ENCODE measurements at places on chromosomes 3 and 15.

GRCh38 chr3:172705170-172705569, 5.7 kb downstream of the NCEH1 start:
- DNase-seq = no peak

DNA sequence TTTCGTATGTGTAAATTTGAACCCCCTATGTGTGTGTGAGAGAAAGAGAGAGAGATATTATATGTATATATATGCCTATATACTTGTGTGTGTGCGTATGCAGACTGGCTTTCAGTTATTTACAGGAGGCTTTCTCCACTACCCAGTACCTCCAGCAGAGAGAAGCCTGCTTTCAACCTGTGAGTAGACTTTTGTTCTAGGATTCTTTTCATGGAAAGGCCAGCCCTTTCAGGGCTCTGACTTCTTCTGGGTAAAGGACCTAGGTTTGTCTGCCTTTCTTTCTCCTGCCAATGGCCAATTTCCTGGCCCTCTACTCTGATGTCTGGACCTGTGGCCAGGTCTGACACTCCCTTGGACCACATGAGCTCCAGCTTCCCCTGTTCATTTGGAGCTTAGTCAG, 23.8 kb downstream of the LRRC28 start:
- DNase-seq = no peak

DNA sequence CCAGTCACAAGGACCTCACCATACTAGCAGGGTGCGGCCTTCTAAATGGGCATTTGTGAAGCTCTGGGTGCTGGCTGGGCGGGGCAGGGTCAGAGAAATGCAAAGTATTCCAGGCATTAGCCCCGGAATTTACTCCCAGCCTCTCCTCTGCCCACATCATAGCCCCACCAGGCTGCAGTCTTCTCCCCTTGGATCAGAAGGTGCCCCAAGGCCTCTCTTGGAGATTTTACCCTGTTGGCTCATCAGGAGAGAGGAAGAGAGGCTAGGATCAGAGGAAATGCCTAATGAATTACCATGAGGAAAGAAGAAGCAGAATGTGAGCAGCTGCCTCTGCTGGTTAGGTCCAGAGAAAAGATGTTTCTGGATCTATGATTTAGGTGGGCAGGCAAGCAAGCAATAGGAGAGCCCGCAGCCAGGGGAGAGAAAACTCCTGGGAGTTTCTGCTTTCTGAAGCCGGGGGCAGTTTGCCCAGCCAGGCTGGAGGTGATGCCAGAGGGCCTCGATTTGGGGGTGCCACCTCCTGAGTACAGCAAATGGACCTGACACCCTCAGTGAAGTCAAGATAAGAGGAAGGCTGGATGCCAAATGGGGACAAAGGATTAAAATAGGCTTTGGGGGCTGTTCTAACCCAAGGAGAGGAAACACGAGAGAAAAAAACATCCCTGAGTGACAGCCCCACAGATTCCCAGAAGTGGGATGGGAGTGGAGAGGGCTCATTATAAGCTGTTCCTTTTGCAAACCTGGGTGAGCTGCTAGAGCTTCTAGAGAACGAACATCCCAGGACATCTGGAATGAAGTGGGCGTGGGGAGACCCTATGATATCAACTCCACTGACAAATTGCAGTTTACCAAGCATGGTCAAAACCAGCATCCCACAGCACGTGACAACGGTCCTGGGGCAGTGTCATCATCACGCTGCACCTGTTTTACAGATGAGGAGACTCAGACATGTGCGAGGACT, 65.4 kb downstream of the BDH1 start:
- no peak for DNase-seq

DNA sequence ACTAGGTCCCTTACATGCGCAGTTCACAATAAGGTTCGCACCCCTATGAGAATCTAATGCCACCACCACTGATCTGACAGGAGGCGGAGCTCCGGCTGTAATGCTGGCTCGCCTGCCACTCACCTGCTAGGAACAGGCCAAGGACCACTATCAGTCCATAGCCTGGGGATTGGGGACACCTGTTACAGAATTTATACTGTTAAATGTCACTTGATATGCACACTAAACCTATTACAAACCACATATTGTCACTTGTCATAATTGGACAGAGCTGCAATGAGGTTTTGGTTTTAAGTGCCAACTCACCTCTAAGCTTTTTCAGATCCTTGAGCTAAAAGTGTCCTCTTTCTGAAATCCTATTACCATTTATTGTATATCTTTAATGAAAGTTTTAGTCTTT, 507.9 kb upstream of the TPRG1 start:
- no peak for DNase-seq

GRCh38 chr3:196399485-196399945, 32.7 kb downstream of the UBXN7 start:
- no peak for DNase-seq

DNA sequence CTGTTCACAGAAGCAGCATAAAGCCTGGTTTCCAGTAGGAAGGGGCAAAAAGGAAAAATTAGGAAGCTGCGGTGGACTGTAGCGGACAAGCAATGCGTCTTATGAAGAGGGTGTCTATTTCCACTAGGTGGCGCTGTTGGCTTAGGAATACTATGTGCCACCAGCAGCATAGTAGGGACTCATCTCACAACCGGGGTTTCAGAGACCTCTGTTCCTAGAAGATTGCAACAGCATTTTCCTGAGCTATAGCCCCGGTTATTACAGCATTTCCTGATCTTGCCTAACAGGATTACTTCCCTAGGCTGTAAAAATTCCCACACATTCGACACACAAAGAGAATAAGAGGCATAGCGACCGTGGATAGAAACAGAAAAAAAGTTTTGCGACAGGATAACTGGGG, 683.0 kb downstream of the TBL1XR1 start:
- DNase-seq = no peak

- no peak for DNase-seq
These were observed 39.3 kb downstream of the MEGF11 start for GRCh38 chr15:66214246-66214645.

GRCh38 chr15:80404761-80405553, 775 bp downstream of the ARNT2 start:
- no peak for DNase-seq

- no peak for DNase-seq
These were observed 68.1 kb downstream of the SLC6A6 start for GRCh38 chr3:14470461-14470860.

DNA sequence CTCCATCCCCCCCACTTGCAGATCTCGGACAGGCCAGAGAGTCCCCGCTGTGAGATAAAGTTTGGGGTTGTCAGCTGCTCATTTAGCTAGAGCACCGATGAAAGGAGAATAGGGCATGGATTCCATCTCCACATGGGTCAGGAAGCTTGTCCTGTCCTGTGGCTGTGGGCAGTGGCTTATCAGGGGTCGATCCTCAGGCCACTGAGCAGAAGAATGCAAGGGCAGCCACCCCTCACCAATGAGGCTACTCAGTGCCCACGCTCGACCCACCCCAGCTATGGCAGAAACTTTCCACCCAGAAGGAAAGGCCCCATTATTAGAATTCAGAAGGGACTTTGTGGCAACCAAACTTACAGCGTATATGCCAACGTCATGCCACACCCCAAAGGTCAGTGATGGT, 43.3 kb downstream of the CPN2 start:
- DNase-seq = no peak

DNA sequence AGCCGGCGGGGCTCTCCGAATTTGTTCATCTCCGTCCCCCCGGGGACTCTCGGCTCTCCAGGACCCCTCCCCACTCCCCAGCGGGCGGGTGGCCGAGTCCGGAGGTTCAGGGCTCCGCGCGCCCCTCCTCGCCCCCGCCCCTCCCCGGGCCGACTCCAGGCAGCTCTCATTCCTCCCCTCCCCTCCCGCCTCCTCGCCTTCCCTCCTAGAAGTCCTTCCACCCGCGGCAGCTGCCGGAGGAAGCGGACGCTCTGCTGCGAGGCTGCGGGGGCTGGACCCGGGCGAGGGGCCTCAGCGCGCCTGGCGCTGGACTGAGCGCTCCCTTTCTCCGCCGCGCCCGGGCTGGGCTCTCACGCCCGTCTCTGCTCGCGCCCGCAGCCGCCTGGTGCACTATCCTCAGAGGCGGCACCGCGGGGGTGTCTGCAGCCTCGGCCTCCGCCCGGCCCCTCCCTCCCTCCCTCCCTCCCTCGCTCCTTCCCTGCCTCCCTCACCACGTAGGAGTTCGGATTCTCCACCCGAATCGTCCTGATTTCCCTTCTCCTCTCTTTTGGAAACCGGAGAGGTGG, at the start of gene ROBO2:
TSS of gene ROBO2 (plus strand) at position 494 of the 566 bp plus-strand sequence. CDS start 687 bp downstream, outside the sequence.
- DNase-seq = no peak

GRCh38 chr3:39419742-39420315, 13.3 kb downstream of the RPSA start:
- no peak for DNase-seq

DNA sequence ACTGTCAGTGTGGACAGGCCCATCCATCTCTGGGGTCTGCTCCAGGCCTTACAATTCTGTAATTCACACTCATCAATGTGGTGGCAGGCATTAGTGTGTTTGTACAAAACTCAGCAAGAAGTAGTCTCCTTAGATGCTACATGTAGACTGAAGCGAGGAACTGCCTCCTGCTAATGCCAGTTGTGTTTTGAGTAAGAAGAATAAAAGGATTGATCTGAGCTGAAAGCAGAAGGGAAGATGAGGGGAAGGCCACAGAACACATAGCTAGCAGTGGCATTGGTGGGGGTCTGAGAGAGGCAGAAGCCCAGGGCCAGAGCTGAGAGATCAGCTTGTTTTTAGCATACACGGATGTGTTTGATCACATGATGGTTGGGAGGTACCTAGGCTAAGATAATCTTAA, 144.1 kb downstream of the TIGIT start:
- no peak for DNase-seq

- DNase-seq = no peak
These were observed 576.4 kb downstream of the FOXP1 start for GRCh38 chr3:71006810-71007785.

- DNase-seq = no peak
These were observed 178.6 kb downstream of the KCNAB1 start for GRCh38 chr3:156298938-156299337.
